ENCODE measurements at places on chromosomes 7 and 10.

DNA sequence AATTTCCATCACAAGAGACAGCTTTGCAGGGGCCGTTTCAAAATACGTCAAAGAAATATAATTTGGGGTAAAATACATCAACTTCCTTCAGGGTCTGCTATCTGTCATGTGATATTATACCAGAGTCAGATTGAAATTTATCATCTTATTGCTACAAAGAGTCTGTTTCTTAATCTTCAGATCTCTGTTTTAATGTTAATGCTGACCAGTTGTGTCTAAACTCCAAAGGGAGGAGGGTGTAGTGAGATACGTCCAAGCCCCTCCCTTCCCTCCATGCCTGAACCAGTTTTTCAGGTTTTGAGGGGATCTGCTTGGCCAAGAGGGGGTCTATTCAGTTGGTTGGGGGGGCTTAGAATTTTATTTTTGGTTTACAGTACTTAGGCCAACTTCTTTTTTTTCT is 891.6 kb downstream of the GRM8 start:
- no peak for DNase-seq

DNA sequence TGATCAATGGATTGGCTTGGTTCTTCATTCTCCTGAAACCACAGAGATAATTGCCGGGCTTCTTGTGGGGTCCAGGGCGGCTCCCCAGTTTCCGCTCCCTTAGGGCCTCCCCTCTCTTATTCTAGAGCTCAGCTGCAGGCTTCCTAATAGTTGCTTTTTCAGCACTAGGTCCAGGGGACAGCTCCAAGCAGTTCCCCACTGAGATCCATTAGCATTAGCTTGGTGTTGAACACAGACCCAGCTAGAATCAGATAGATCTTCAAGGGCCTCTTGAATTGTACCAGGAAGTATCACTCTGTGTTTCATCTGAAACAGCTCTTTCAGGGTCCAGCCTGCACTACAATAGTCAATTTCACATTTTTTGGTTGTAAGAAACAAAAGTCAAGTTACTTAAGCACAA is 238.7 kb downstream of the SEC23IP start:
- DNase-seq: no peak

DNA sequence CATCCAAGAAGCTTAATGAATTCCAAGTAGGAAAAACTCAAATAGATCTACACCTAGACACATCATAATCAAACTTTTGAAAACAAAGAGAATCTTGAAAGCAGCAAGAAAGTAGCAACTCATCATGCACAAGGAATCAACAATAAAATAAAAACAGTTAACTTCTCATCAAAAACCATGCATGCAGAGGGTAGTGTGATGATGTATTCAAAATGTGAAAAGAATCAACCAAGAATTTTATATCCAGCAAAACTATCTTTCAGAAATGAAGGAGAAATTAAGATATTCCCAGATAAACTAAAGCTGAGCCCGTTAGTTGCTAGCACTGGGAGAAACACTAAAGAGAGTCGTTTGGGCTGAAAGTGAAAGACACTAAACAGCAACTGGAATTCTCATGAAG is 4.3 kb upstream of the PARP12 start:
- DNase-seq: no peak

DNA sequence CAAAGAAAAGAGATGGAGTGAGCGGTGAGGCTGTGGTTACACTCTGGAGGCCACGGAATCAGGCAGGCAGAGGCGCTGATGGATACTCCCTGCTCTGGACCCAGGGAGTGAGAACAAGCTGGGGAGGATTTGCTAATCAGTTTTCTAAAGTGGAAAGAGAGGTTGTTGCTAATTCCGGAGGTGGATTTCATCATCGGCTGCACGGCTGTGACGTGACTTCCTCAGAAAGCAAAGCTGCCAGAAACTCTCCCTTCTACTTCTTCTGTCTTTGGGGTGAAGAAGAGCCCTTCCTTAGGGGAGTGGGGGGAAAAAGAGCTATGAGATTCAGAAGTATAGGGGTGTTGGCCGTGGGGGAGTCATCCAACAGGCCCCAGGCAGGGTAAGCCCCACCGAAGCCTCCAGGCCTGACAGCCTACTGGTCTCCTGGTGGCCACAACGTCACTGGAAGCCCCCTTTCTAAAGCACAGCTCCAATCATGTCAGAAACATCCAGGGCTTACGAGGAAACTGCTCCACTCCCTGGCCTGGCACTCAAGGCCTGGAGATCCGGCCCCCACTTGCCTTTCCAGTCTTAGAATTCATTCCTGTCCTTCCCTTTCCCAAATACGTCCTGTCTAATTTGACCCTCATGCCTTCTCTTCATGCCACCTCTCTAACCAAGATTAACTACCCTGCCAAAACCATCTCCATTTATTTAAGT is 114.5 kb downstream of the HIP1 start:
- DNase-seq: no peak

GRCh38 chr10:28411648-28412047 is 108.8 kb upstream of the MPP7 start:
- no peak for DNase-seq

- DNase-seq: no peak
These were observed at the start of gene DKK1 for GRCh38 chr10:52313933-52314821. Gene DKK1 (plus strand): TSS chr10:52314281. CDS start chr10:52314435, 154 bp downstream.

- DNase-seq: no peak
These were observed 90.1 kb upstream of the PIK3CG start for GRCh38 chr7:106774768-106775551.

- DNase-seq: no peak
These were observed 278.5 kb downstream of the BICC1 start for GRCh38 chr10:58791137-58791536.

DNA sequence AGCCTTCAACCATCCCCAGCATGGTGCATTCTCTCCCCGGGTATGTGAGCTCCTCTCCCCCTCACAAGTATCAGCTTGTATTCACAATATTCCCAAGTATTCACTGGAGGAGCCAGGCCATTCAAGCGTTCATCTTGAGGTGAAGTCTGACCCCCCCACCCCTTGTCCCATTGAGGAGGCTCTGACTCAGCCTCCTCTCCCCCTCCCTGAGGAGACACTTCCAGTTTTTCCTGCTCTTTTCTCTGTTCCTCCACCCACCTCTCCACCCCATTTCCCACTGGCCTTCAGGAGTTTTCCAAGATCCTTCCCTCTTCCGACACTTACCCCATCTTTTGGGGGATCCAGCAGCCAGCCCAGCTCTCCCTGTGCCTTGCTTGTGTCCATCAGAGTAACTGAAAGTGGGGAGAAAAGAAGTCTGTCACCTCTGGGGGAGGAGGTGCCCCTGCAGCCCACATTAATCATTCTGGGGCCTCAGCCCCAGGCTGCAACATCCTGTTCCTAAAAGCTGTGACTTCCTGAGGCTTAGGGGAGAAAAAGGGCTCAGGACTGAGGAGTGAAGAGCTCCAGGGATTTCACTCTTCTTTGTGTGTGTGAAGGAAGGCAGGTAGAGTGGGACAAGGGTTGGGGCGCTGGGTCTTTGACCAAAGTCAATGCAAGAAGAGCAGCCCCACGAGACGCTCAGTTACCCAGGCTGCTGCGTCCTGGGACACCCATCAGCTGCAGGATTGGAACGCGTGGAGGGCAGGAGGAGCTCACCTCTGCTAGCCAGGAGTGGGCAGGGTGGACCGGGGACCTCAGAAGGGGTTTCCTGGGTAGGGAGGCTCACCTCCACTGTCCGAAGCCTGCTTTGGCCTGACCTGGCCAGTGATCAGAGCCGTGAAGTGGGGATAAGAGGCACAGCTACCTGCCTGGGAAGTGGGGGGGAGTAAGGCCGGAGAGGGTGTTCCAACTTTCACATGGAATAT is 1.1 kb downstream of the EPHA1 start:
- no peak for DNase-seq

- DNase-seq: no peak
These were observed 612 bp downstream of the SNX8 start for GRCh38 chr7:2313450-2314208.

- DNase-seq: no peak
These were observed 13.0 kb downstream of the EN2 start for GRCh38 chr7:155470686-155471638.

DNA sequence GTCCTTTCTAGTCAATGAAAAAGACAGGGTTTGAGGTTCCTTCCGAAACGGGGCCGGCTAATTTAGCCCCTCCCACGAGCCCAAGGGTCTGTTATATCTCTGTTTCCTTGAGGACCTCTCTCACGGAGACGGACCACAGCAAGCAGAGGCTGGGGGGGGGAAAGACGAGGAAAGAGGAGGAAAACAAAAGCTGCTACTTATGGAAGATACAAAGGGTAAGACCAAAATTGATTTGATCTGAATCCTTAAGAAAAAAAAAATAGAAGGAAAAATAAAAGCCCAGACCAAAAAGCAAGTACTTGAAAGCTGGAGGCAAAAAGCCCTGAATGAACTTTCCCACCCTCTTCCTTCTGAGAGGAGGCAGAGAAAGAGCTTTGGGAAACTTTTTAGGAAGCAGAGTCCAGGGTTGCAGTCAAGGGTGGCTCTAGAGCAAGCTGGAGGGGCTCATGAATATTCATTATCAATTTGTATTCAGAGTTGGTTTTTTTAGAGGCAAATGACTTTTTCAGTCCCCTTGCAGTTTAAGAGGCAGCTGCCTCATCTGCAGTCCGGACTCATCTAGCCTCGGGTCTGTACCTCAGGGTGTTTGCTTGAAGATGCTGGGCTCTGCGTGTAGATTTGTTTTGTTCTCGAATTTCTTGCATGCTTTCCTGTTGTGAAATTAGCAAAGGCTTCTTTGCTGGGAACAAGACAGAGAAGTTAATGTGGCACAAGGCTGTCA is at the start of gene ENTPD1:
Gene ENTPD1, plus strand, starts transcription at position 123 of the 721 bp plus-strand sequence. Its CDS starts 77 bp downstream, at position 200.
- DNase-seq: no peak

DNA sequence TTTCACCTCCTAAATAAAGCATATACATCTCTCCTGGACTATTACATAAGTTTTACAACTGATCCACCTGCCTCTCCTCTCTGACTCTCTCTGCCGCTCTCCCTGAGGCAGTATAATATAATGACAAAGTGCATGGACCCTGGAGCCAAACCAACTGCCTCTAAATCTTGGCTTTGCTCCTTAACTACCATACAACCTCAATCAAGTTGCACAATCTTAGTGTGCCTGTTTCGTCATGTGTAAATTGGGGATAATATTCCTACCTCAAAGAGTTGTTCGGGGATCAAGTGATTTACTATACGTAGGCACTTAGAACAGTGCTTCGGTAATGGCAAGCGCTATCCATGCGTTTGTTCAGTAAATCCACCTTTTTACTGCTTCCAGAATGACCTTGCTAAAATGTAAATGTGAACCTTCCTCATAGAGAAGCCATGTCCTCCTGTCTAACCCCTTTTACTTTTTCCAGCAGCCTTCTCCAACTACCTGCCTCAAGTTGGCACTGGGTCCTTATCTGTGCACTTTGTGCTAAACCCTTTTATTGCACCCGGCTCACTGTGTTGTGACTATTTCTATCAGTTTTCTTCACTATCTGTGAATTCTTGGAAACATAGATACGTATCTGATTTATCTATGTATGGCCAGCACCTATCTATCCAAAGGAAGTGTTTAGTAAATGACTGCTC is 30.6 kb upstream of the DLD start:
- DNase-seq: no peak

- no peak for DNase-seq
These were observed 65.9 kb downstream of the ZNF467 start for GRCh38 chr7:149707448-149707886.

- DNase-seq: no peak
These were observed 13.3 kb downstream of the EMX2 start for GRCh38 chr10:117555863-117556262.

- no peak for DNase-seq
These were observed 69.9 kb upstream of the LRRC4 start for GRCh38 chr7:128100949-128101713.

GRCh38 chr7:40760987-40761386 is 626.2 kb downstream of the SUGCT start:
- DNase-seq: no peak

- no peak for DNase-seq
These were observed 236.3 kb upstream of the LRRN3 start for GRCh38 chr7:110854651-110855050.

- DNase-seq: peak; percentile 54
These were observed 19.6 kb upstream of the GPR37 start for GRCh38 chr7:124784879-124785818.

GRCh38 chr7:155256761-155257481 is 40.8 kb upstream of the INSIG1 start:
- no peak for DNase-seq

- DNase-seq: no peak
These were observed 6.9 kb downstream of the TMEM60 start for GRCh38 chr7:77791336-77791735.

GRCh38 chr7:32677593-32677992 is 182.3 kb downstream of the AVL9 start:
- DNase-seq: no peak

GRCh38 chr7:6290319-6290741 is 17.9 kb upstream of the CYTH3 start:
- DNase-seq: no peak

DNA sequence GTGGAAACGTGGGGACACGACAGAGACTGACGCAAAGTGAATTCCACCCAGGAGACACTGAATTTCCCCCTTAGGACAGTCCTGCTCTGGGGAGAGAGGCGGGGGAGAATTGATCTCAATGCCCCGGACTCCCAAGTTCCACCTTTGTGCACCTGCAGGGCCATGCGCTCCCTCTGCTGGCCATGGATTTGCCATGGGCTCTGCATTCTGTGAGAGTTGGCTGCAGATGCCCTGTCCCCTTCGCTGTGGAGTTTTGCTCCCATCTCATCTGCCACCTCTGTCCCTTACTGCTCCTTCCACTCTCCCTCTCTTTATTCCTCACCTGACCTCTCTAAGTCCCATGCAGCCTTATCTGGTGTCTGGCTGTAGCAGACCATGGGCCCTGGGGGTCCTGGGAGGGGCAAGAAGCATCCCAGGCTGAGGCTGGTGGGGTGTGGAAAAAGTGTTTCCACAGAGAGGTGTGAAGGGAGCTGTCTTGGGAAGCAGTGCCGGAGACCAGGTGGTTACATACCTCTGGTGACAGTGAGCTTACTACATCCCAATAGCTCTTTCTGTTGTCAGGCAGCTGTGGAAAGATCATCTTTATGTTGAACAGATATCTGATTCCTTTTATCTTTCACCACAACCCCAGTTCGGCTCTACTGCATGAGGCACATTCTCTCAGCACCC is 14.3 kb downstream of the GHRHR start:
- DNase-seq: peak; percentile 44

DNA sequence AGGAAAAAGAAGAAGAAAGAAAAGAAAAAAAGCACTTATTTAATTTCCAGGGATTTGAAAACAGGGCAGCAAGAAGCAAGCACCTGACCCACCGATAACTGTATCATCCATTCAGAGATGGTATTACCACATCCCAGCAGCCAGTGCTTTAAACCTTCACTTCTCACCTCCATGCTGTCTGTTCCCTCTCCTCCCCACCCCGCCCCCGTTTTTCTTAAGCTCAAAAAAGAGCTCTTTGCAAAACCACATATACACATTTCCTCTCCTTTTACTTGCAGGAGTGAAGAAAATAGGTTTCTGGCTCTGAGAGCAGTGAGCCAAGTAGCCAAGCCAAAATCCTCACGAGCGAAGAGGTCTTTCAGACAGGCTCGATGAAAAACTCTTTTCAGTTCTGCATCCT is 2.2 kb downstream of the STOX1 start:
- no peak for DNase-seq

GRCh38 chr7:16739863-16740622 is 13.5 kb upstream of the TSPAN13 start:
- no peak for DNase-seq

- DNase-seq: no peak
These were observed 160.8 kb downstream of the PKD1L1 start for GRCh38 chr7:47787249-47788069.

GRCh38 chr7:7491044-7491443 is 44.6 kb downstream of the COL28A1 start:
- no peak for DNase-seq
